ENCODE measurements at places on chromosomes 7 and 10. TPM values are rescaled to one million over a fixed set of nuclear protein-coding genes. Genes with fewer than 3 reads are reported as not detected.
A peak's percentile ranks its signal among the peaks of the same experiment; 100 is the strongest.

POU6F2 gene
- total RNA-seq: not detected

NME8 gene
- 0.36 TPM for total RNA-seq

FGF8 gene
- total RNA-seq: not detected

FAM241B gene
- total RNA-seq: 3.6 TPM

EXOSC1 gene
- total RNA-seq: 40.0 TPM

OSBPL3 gene
- 1.8 TPM for total RNA-seq

PON1 gene
- total RNA-seq: not detected

COL17A1 gene
- total RNA-seq: not detected

CHRM2 gene
- total RNA-seq: 100 TPM

HKDC1 gene
- total RNA-seq: not detected

DNA sequence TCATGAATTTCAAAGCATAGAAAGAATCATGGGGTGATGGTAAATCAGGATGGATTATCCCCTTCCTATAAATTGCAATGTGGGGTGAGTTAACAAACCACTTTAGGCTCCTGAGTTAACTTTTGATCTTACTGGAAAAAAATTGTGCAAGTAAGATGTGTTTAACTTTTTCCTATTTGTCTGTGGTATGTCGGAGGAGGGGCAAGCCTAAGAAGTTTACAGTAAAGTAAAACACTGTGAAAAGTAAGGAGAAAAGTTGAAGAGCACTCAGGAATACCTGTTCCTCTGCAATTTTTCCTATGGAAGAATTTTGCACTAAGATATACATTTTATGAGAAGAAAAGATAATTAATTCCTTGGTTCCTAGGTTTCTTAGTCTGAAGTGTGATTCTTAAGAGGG lies 44.4 kb downstream of the IFIT5 start:
- DNase-seq: no peak

DNA sequence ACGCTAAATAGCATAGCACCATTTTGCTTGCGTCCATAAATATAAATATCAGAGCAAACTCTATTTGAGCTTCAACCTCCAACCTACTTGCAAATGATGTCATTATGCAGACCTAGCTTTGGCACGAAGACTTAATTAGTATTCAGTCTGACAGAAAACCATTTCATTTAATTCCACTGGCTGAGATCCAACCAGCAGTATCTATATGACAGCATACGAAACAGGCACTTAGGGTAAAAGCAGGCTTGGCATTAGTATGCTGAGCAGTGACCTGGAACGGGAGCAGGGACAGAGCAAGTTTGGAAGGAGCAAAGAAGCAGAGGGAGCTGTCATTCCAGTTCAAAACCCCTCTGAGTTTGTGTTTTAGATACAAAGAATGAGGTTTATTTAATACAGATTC lies 312.5 kb upstream of the CHRM2 start:
- no peak for DNase-seq

DNA sequence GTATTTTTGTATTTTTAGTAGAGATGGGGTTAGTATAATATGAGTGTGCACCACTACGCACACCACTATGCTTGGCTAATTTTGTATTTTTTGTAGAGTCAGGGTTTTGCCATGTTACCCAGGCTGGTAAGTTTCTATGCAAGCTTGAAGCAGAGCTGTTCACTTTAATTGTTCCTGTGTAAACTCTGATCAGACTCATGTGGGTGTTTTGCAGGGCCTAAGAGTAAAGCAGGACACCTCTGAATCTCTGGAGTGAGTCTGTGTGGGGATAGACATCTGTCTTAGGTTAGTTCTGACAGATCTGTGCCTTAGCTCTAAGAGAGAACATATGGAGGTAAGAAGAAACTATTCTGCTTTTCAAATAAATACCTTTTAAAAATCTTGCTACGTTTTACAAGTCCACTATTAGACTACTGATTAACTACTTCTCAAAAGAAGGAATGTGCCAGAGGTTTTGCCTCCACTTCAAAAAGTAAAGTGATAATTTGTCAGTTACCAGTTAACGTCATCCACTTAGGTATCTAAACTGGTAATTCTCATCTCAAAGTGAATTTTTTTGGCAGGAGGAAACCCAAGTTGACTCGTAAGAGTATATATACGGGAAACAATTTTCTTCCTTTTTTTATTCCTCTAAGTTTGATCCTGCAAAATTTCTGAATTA lies 1.1 kb downstream of the COL17A1 start:
- no peak for DNase-seq

DNA sequence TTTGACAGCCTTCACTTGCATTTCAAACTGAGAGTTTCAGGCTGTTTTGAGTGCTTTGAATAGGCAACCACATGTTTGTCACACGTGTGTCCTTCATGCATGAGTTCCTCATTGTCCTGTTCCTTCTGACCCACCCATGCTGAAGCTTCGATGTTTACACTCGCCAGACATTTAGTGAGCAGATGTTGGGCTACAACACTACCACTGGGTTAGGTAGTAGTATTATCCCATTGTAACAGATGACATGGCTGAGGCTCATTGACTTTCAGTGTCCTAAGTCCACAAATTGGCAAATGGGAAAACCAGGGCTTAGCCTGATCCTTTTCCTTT lies 456.1 kb downstream of the PHTF2 start:
- DNase-seq: no peak

- no peak for DNase-seq
Observed at GRCh38 chr7:91824201-91824600, 56.3 kb downstream of the MTERF1 start.

GRCh38 chr10:129946859-129947258 lies 17.2 kb downstream of the EBF3 start:
- DNase-seq: peak; percentile 60

DNA sequence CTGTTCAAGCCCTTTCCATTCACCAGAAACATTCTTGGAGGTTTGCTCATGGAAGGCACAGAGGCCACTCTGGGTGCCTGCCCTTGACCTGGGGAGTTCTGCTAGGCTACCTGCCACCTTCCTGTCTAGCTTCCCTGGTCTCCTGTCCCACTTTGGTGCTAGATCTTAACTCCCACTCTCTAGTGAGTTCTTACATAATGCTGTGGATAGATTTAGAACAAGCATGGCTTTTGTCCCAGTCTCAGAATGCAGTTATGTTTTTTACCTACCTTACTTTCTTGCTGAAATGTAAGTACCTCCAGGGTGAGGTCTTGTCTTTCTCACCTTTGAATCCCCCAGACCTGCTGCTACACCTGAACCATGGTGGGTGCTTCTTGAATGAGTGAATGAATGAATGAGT lies 1252.3 kb downstream of the TYW1 start:
- DNase-seq: no peak

- DNase-seq: no peak
Observed at GRCh38 chr10:57955076-57955475, 312.6 kb downstream of the IPMK start.

DNA sequence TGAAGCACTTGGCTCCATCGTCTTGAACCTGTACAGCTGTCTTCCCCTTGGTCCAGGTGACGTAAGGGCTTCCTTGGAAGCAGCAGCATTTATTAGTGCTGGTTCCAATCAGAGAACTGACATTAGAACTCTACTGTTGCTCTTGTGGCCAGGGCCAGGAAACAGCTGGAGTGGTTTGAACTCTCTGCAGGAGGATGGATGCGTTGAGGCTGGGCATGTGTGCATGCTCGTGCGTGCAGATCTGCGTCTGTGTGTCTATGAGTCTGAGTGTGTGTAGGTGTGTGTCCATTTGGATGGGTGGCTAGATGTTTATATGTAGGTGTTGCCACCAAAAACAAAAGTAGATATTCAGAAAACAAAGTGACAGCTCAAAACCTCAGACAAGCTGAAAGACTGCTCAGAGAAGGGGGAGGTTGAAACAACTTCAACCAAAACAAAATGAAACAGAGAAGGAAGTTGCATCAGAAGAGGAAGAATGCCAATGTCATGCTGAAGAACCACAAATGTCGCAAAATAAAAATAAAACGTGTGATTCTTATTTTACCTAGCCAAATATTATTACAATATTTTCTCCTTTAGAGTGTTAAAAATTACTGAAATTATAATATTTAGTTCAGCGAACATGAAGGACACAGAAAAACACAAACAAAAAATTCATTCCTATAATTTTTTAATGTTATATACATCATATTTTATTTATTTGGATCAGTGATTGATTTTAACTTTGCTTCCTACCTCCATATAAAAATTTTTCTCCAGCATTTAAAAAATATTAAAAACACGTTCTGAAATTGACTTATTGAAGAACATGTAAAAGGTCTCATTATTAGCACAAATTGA lies 96.1 kb upstream of the MKLN1 start:
- DNase-seq: peak; percentile 83

- no peak for DNase-seq
Observed at GRCh38 chr7:131292141-131292905, 35.4 kb upstream of the MKLN1 start.

- no peak for DNase-seq
Observed at GRCh38 chr7:76231071-76231470, 29.4 kb downstream of the SRRM3 start.

GRCh38 chr7:21044384-21044783 lies 257.7 kb upstream of the SP8 start:
- DNase-seq: no peak

DNA sequence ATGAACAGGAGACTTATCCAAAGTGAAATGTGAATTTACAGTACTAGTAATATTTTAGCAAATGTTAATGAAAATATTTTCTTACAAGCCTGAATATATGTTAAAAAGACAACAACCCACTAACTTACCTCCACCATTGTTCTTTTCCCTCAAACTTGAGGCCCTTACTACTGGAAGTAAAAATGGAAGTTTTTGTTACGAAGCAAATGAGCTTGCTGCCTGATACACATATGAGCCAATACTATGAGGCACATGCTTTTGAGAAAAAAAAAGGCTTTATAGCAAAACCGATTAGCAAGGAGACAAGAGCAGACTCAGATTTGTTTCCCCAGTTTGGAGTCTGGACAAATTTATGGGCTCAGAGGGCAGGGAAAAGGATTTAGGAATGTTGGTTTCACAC lies 29.0 kb downstream of the PRPS1L1 start:
- no peak for DNase-seq

DNA sequence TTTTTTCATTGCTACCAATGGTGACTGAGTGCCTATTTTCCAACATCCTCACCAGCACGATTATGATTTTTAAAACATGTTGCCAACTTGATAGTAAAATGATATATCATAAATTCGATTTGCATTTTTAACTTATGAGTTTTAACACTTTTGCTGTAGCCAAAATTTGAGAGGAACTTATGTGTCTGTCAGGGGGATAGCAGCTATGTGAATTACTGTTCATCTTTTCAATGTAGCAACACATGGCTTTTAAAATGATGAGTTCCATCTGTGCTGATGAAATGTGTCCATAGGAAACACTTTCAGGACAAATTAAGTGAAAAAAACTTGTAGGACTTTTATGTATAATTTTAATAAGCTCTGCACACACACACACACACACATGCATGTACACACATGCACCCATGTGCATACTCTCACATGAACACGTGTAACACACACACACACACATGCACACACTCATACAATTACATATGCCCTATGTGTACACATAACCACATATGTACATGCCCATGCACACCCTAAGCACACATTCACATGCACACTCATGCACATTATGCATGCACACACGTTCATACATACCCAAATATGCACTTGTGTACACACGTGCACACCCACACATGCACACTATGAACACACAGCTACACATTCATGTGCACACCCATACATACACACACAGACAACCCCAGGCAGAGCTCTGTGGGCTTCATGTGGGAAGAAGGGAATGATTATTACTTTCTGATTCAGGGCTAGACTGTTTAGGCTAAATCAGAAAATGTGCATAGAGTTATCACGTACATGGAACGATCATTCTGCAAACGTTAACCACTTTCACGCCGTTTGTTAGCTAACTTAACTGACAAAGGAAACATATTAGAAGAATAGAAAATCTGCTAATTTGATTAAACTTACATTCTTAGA lies 68.9 kb downstream of the C10orf143 start:
- no peak for DNase-seq
